Mucosa of gallbladder (tissue), 1 donor: ENCODE measurements at places on chromosomes 4 and X. TPM values are rescaled to one million over a fixed set of nuclear protein-coding genes. Genes with fewer than 3 reads are reported as not detected.

DNA sequence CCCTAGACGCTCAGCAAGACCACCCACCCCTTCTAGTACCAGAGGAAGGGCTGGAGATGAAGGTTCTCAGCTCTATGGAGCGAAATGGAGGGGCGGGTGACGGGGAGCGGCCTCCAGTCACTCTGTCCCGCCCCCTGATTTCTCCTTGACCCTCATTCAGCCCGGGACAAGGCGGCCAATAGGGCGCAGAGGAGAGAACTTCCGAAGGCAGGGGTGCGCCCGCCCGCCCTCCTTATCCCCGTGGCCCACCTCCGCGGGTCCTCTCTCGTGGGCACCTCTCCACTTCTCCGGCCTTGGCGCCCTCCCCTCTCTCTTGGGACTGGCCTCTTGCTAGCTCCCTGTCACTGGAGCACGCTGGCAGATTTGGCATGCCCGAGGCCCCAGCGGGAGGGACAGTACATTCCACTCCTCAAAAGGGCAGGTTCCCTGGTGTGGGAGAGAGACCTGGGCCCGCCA is 1.1 kb upstream of the SEPTIN6 start:
- DNase-seq = no peak

DNA sequence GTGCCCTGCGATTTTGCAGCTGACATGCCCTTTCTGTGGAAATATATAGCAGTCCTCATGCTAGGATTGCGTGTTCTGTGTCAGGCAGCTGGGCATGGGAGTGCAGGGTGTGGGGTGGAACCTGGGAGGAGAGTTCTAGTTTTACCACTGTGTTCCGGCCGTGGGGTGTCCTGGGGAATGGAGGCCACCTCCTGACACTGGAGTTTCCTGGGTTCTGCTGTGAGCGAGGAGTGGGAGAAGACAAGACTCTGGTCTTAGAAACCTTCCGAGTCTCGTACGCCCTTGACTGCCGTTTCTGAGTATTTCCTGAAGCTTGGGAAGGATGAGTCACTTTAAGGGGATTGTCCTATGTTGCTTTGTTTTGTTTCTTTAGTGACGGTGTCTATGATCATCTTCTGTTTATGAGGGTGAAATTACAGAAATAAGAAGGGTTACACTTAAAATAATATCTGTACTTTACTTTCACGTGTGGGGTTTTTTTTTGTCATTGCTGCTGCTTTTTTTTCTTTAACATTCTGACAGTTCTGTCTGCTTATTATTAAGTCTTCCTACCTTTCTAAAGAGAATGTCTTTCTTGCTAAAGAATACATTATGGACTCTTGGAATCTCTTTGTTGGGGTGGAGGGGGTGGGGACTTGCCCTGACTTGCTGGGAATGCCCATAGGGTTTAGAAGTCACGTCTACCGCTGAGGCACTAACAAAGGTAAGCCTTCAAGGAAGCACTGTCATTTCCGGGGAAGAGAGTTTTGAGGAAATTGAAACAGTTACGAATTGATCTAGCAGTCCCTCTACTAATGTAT is 19.1 kb downstream of the CD99 start:
- no peak for DNase-seq

DNA sequence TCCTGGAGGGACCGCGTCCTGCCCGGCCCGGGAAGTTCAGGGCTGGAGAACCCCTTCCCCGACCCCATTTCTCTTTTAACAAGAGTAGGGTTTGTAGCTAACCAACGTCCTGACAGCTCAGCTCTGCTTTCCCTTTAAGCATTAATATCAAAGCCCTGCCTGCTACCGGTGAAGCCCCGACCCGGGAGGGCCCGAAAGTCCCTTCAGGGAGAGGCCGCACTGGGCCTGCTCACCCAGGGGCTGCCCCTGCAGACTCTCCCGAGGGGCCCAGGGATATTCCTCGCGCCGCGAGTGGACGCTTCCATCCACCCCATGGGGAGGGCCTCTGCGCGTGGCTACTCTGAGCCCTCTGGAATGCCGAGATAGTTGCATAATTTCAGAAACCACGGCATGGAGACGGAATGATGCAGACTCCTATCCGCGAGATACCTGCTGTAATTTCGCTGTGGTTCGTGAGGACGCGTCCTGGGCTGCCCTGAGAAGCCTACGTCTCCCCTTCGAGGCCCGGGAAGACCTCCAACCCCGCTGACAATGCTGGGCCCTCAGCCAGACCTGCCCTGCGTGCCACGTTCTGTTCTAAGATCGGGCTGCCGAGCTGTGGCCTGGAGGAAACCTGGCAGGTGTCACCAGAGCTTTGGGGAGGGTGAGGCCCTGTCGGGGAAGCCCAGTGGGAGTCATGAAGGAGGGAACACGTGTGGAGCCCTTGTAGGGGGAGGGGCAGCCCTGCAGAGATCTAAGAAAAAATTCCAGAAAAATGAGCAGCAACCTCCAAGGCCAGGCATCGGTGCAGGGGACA is 999 bp upstream of the CTBP1 start:
- no peak for DNase-seq

CCKAR gene
- total RNA-seq = 68.5 TPM

- DNase-seq = no peak
These were observed 47.4 kb upstream of the ZNF518B start for GRCh38 chr4:10504570-10505179.

DNA sequence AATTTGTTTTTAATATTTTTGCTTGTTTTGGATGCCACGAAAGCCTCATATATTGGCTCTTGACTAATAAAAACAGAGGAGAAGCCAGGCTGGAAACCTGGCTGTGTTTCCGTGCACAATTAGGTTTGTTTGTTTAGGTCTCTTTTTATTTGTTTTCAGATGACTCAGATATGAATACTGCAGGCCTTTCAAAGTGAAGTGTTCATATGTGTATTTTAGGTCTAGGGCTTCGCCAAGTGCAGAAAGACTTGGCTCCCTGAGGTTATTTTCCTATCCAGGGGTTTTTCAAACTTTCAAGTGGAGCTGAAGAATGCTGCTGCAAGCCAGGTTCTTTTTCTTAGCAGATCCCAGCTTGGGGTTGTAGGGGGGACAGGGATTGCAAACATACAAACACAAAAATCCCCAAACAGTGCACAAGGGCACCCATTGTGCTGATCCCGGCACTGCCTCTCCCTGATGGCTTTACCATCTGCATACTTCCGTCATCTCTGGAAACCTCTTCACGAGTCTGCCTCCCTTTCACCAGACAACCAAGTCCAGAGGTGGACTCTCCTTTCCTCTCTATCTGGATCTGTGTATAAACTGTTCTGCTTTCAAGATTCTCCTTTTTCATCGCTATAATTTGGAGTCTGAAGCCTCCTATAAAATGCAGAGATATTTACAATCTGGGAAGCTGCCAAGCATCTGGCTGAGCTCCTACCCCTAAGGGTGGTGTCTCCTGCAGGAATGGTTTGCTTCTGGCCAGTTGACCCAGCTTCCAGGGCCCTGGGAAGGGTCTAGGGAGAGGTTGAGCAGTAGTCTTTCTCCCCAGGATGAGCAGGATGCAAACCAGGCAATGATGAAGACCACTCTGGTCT is 108.6 kb downstream of the SMIM20 start:
- peak; percentile 33 for DNase-seq

ZNF280C gene
- 3.8 TPM for total RNA-seq

DNA sequence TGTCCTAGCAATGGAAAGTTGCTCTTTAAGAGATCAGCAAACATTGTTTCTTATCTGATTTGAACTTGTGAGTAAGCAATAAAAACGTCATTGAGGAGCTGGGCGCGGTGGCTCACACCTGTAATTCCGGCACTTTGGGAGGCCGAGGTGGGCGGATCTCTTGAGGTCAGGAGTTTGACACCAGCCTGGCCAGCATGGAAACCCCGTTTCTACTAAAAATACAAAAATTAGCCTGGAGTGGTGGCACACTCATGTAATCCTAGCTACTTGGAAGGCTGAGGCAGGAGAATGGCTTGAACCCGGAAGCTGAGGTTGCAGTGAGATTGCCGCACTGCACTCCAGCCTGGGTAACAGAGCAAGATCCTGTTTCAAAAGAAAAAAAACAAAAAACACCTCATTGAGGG is 11.2 kb upstream of the PLAC8 start:
- no peak for DNase-seq

DNA sequence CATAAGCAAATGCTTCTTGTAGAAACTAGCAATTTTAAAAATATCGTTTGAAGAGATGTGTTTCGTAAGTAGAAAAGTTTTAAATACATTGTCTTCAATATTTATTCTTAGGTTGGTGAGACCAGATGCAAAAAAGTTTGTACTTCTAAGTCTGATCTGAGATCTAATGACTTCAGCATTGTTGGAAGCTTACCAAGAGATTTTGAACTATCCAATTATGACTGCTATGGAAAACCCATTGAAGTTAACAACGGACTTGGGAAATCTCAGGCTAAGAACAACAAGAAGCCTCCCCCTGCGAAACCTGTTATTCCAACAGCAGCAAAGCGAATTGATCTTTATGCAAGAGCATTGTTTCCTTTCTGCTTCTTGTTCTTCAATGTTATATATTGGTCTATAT is 50.2 kb upstream of the GRIA2 start:
- DNase-seq = no peak

HTR2C gene
- not detected for total RNA-seq

GRCh38 chrX:17042037-17042436 is 95.6 kb downstream of the REPS2 start:
- DNase-seq = no peak

SPANXN4 gene
- not detected for total RNA-seq

DNA sequence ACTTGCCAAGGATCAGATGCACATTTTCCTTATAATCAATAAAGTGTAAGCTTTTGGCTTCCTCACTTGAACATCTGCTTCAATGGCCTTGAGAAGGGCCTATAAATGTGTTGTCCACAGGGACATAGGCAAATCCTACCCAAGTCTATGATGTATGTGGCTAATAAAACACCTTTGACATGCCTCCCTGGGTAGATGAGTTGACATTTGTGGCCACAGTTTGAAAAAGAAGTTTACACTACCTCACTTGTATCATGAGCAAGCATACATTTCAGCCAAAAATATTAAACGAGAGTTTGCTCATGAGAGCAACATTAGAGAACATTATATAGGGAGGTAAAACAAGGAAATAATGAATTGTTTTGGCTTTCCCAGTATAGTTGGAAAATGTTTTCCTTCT is 1067.7 kb downstream of the C4orf33 start:
- no peak for DNase-seq

MORF4L2 gene
- 254 TPM for total RNA-seq

MAML3 gene
- total RNA-seq = 13.9 TPM

GRCh38 chr4:7865533-7865932 is 74.1 kb downstream of the AFAP1 start:
- DNase-seq = no peak

DNA sequence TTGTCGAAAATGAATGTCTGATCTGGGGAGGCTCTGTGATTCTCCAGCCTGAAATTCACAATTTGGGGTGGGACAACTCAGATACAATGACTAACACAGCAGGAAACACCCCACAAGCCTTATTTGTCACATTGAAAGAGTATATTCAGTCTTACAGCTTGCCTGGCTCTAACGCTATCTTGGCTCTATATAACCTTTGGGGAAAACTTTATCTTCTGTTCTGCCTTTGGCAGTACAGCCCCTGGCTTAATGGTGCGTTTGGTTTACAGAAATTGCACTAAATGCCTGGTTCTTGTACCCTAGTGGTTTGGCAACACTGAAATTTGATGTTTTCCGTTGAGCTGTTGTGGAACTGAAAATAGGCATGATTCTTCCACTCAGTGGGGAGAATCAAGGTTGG is 178.1 kb upstream of the VEGFC start:
- DNase-seq = no peak

- no peak for DNase-seq
These were observed 26.7 kb upstream of the SLC2A9 start for GRCh38 chr4:10047967-10048366.

GRCh38 chr4:131258361-131258760 is 1890.7 kb upstream of the PCDH10 start:
- no peak for DNase-seq

GRCh38 chr4:184798504-184798903 is 27.3 kb downstream of the ACSL1 start:
- DNase-seq = no peak

GRCh38 chrX:134244043-134244442 is 7.1 kb downstream of the CCDC160 start:
- DNase-seq = no peak

- DNase-seq = no peak
These were observed 15.9 kb downstream of the TMEM192 start for GRCh38 chr4:165096776-165097175.

SMS gene
- total RNA-seq = 67.0 TPM

DNA sequence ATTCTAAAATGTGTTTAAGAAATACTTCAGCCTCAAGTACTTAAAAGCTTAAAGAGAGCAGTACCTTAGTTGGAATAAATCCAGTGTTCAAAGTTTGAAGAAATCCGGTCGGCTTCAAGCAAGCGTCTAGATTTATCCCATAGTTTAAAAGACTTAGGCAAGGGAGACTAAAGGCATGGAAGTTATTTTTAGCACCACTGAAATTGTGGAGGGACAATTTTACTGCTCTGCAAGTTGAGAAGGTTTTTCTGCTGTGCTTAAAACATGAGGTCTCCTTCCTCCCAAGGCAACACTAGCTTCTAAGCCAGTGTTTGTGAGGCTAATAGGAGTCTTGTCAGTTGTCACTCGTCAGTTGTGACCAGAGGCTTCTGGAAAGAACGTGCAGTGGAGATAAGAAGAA is 183.5 kb downstream of the MSL3 start:
- DNase-seq = no peak

ANAPC4 gene
- 28.9 TPM for total RNA-seq

KIAA1210 gene
- total RNA-seq = not detected

DNA sequence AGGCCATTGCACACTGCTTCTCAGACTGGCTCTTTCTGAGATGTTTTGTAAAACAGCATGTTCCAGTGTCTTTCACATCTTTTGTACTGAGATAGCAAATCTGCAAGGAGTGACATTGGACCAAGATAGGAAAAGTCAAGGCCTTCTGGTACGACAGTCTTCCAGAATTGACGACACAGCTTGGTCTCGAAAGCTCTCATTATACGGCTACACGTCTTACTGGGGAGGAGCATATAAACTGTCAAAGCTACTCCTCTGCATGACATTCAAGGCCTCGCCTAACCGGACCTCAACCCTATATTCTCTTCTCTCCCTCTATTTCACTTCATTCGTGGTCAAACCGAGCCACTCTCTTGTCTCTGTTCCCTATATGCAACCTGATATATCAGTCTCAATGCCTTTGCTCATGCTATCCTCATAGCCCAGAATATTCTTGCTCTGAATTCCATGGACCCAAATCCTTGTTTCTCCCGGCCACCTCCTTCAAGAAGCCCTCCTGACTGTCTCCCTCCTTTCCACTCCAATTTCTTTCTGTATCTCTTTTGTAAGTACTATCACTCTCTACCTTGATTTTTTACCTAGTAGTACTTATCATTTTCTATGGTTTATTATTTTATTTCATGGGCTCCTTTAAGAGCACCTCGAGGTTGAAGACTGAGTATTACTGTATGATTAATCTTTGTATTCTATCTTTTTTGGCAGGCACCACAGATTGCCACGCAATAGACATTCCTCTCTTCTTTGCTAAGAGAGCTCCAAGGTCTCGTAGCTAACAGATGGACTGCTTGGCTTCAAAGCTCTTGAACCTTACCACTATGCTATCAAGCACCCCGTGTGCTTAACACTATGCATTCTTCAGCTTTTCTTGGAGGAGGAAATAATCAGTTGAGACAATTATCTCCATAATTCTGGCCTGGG is 35.1 kb downstream of the RBM47 start:
- DNase-seq = no peak

- no peak for DNase-seq
These were observed 192.4 kb upstream of the GPC4 start for GRCh38 chrX:133607419-133608348.
